Activated CD4-positive, CD25-positive, alpha-beta regulatory T cell treated with anti-CD3 and anti-CD28 coated beads, Interleukin-2, amount 50 U/mL, for 72 hours (primary cell): ENCODE measurements at places on chromosomes 7 and 10.
A peak's percentile ranks its signal among the peaks of the same experiment; 100 is the strongest.

DNA sequence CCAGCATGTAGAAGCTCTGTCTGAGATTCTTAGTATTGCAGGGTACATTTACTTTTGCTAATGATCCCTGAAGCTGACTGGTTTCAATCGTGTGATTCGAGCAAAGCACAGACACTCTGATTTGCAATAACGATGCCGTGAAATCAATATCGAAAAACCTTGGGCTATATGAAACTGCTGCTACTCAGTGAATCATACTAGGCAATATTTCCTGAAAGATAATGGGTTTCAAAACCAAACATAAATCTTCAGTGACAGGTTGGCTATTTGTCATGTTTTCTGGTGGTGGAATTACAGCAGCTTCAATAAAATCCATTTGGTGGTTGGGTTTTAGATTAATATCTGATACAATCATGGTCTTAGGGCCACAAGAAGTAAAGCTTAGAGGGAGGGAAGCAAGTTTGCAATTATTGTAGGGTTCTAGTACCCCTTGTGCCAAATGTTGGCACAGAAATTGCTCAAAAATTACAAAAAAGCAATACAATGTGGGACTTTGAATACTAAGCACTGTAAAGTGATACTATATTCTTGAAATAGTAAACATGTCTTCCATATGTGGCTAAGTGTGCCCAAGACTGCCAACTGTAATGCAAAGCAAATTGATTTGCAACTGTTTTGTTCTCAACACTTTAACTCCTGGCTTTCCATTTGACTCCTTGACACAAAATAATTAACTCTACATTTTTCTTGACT, 112.4 kb upstream of the JAZF1 start:
- DNase-seq, result no peak

GRCh38 chr10:77835669-77836086, 90.9 kb downstream of the DLG5 start:
- DNase-seq, result no peak

GRCh38 chr10:95613330-95613729, 43.2 kb downstream of the ALDH18A1 start:
- DNase-seq, result no peak

DNA sequence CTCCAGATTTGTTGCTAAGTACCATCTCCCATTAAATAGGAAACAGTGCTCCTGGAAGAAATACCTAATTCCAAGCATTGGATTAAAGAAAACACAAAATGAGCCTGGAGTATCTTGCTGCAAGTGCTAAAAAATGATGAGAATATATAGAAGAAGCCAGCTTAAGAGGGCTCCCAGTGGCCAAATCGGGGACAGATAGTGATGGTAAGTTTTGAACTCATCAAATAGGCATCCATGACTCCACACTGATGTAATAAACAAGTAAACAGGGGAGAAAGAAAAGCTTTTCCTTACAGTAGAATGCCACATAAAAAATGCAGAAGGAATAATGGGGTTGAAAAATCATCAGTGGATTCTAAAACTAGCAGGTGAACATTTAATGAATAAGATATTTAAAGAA, 72.4 kb downstream of the CTTNBP2 start:
- DNase-seq, result no peak

DNA sequence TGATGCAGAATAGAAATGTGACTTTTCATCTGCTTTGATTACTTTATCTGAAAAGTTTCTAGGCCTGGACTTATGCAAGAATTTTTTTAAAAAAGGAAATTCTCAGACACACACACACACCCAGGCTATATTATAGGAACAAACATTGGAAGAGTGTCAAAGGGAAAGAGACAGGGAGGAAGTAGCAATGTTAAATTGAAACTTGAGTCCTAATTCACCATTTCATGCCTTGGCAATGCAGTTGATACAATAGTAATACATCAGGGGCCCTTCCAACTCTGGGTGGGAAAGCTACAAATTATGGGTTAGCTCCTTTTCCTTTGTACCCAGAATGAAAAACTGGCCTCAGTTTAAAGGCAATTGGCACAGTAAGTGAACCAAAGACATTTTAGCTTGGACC, 258.0 kb upstream of the LYZL1 start:
- DNase-seq, result no peak

DNA sequence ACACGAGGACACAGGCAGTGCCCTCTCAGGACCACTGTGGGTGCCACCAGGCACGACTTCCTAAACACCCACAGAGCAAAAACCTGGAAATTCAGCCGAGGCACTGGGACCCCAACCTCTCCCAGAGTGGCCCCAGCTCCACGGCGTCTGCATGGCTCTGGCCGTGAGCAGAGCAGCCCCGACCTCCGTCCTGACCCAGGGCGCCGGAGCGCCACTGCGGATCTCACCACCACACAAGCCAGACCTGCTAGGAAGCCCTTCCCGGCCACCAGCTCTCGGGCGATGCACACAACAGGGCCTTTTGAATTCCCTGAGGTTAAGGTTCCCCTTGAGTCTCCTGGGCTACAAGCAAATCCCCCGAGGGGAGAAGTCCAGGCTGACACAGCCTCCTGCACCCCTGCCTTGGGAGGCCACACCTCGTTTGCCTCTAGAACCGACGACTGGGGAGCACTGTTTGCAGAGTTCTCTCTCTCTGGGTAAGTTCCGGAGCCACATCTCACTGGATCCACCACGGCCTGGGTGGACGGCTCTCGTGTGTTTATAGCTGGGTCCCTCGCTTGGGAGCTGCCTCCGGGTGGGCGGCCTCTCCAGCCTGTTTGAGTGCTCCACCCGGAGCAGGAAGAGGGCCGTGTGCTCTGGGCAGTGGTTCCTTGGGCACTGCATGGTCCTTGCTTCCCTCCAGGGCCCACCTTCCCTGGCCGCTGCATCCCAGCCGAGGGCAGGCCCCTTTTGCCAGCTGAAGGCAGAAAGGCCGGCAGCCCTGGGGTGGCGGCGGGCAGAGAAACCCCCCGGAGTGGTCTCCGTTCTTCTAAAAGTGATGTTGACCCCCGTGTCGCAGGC, 15.5 kb upstream of the PSMG3 start:
- no peak for DNase-seq

- DNase-seq, result peak; percentile 90
Observed at GRCh38 chr7:142808802-142809583, 38.2 kb downstream of the PRSS2 start.

DNA sequence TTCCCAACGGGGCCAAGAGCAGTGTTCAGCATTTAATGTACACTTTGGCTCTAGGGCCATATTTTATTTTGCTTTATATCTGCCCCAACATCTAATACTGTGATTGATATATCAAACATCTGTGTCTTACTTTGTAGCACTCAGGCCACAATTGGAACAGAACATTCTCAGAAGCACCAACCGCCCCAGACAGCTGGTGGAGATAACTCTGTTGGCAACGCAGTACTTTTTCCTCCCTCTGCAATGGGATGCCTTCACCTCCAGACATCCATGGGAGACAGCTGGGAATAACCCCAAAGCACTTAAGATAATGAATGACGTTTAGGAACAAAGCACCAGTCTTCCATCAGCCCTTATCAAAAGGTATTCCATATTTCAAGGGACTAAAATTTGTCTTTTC, 57.4 kb downstream of the PIP4K2A start:
- DNase-seq, result no peak

GRCh38 chr10:26628395-26628794, 69.1 kb upstream of the PDSS1 start:
- DNase-seq, result no peak

DNA sequence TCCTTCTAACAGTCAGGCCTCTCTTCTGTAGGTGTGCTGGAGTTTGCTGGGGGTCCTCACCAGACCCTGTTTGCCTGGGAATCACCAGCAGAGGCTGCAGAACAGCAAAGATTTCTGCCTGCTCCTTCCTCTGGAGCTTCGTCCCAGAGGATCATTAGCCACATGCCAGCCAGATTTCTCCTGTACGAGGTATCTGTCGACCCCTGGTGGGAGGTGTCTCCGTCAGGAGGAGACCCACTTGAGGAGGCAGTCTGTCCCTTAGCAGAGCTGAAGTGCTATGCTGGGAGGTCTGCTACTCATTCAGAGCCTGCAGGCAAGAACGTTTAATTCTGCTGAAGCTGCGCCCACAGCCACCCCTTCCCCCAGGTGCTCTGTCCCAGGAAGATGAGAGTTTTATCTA, 611.1 kb upstream of the COBL start:
- DNase-seq, result no peak

- no peak for DNase-seq
Observed at GRCh38 chr10:130453721-130454542, 317.7 kb downstream of the GLRX3 start.

DNA sequence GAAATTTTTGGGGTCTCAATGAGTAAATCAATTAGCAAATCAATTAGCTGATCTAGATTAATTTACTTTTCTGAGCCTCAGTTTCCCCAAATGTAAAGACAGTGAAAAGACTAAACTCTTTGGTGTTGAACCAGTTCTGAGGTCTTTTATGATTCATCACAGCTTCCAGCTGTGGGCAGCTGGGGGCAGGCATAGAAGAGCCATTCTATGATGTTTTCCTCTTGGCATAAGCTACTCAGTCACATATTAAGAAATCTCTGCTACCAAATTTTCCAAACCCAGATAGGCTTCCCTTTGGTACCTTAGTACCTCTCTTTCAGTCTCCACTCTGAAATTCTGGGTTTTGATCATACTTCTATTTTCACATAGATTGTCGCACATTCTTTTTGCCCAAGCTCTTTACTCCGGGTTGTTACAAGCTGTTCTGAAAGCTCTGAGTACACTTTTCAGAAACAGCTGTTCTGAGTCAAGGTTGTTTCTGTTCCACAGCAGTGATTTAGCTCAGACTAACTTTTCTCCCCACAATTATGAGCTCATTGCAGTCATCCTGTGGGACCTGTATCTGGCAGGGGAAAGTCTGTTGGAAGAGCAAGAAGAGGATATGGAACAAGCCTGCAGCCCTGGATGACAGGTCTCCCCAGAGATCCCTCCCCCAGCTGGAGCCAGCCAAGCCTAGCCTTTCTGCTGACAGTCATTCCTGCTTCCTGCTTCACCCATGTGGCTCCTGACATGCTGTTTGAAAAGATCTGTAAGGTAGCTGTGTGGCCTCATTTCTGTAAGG, 599.6 kb upstream of the GHITM start:
- DNase-seq, result no peak

DNA sequence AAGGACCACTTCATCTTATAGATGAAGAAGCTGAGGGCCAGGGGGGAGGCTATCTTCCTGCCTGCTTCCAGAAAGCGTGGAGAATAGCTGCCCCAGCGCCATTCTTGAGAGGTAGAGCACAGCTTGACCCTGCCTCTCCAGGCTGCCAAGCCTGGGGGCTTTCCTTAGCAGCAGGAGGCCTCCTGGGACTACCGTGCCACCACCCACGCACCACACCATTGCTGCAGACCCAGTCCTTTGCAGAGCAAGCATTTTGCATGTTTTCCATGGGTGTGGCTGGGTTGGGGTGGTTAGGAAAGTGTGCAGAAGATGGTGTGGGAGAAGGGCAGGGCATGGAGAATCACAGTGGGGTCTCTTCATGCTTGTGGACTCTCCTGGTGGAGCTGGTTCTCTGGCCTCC, 64.9 kb downstream of the TBXAS1 start:
- no peak for DNase-seq

- DNase-seq, result no peak
Observed at GRCh38 chr7:26700893-26701292, 163.5 kb downstream of the SKAP2 start.

- DNase-seq, result no peak
Observed at GRCh38 chr10:73099141-73099540, 2.5 kb upstream of the P4HA1 start.

- DNase-seq, result no peak
Observed at GRCh38 chr7:29190349-29191045, 4.1 kb upstream of the CHN2 start.

DNA sequence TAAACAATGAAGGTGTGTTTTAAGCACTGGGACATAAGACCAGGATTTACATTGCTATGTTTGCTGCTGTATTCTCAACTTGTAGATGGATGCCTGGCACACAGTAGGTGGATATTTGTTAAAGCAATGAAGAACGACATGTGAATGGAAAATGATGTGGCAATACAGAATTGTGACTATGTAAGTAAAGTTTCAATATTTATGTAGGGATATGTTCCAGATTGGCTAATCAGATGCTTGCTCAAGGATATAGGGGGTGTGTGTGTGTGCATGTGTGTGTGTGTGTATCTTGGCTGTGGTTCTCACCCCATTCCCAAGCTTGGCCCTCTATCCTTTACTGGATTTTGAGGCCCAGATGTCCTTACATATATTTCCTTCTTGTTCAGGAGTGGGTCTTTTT, 42.7 kb upstream of the LAMB1 start:
- no peak for DNase-seq

- DNase-seq, result no peak
Observed at GRCh38 chr7:131080754-131081153, 246.9 kb upstream of the MKLN1 start.

DNA sequence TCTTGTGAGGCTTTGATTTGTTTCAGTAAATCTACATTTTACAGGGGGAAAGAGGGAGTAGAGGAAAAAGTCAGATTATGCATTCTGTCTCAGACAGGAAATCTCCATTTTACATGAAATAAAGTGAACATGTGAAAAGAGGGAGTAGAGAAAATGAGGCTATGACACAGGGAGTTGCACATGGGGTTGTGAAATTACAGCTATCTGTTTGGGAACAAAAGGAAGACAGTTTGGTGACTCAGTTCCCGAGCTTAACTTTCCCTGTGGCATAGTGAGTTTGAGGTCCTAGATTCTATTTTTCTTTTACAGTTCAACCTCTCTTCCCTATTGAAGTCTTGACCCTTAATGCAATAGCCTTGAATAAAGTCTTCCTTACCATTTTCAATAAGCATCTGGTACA, 63.2 kb upstream of the AGR3 start:
- no peak for DNase-seq

- DNase-seq, result no peak
Observed at GRCh38 chr7:112970771-112971170, 115.9 kb downstream of the GPR85 start.

- DNase-seq, result no peak
Observed at GRCh38 chr10:29869593-29869992, 189.8 kb downstream of the JCAD start.

DNA sequence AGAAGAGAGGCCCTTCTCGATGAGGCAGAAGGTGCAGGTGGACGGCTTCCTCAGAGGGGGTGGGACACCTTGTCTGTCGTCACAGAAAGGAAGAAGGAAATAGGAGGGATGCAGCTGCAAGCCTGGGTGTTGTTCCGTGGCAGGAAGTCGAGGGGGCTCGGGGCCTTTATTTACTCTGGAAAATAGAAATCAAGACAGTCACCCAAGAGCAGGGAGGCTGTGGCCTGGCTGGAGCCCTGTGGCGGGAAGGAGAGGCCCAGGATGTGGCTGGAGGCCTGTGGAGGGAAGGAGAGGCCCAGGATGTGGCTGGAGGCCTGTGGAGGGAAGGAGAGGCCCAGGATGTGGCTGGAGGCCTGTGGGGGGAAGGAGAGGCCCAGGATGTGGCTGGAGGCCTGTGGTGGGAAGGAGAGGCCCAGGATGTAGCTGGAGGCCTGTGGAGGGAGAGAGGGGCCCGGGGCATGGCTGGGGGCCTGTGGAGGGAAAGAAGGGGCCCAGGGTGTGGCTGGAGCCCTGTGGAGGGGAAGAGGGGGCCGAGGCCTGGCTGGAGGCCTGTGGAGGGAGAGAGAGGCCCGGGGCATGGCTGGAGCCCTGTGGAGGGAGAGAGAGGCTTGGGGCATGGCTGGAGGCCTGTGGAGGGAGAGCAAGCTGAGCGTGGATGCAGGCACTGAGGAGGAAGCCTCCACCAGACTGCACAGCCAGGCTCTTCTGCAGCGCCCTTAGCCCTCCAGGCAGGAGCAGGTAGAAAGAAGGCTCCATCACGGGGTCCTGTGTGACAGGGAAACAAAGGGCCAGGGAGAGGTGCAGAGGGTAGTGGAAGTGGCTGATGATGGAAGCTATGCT, 97.3 kb upstream of the SFMBT2 start:
- no peak for DNase-seq
